T-helper 2 cell treated with Interferon-gamma antibody and Interleukin-4, amounts not matched to agents 5 μg/mL and 100 μg/mL, for 36 hours (primary cell): ENCODE measurements at places on chromosomes 16 and 17.

GRCh38 chr17:2511138-2511461 is 588 bp downstream of the METTL16 start:
- DNase-seq: no peak

DNA sequence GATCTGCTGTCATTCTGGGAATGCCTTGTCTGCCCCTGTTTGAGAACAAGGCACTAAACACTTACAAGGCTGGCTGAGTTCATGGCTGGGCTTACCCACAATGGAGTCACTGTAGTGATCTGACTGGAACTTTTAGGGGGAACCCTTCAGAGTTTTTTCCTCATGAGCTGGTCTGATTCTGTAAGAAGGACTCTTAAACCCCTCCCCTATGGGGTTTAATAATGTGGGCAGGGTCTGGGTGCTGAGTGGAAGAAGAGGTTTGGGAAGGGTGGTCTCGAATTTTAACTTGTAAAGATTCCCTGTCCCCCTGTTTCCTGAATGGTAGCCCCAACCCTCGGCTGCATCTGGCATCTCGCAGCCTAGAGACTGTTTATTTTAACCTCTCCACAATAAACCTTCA is 30.6 kb downstream of the OSBPL7 start:
- DNase-seq: no peak

DNA sequence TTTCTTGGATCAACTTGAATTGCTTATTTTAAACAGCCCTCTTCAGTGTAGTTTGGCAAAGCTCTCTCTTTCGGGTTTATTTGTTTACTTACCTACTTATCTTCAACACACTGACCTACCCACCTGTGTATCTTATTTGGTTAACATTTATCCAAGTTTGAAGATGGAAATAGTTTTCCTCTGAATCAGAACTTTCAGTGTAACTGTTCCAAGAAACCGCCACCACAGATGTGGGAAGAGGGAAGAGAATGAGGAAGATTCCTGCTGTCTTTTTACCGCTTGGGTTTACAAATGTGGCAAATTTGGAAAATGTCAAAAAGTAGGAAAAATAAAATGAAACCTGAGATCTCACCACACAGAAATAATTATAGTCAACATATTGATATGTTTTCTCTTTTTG is 115.8 kb downstream of the MSI2 start:
- no peak for DNase-seq

DNA sequence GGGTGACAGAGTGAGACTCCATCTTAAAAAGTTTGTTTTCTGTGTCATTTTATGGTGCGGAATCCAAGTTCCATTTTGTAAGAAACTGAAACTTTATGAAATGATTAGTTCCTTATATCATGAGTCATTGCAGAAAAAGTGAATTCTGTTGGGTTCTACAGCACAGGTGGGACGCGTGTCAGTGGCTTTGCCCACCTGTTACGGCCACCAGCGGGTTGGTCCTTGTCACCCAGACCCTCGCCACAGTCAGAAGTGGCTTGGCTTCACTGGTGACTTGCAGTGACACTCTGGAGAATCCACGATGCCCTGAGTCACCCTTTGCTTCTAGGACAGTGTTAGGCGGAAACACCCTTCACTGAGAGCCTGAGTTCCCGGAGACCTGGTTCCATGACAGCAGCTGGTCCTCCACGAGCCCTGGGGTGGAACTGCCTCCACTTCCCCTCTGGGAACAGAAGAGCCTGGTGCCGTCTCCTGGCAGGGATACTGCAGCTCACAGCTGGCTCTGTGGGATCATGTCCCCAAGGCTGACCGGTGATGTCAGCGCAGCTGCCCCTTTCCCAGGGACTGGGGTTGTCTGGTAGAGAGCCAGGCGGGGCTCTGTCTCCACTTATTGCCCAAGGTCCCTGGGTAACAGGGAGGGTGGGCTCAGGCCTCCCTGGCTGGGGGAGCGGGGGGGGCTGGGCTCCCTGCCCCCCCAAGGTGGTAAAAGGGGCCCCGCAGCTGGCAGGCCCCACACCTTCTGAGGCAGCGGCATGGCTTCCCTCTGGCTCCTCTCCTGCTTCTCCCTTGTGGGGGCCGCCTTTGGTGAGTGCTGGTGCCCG is at the start of gene CTRB1:
TSS of gene CTRB1 (plus strand) at position 733 of the 821 bp plus-strand sequence. CDS start at position 753, 20 bp downstream.
- no peak for DNase-seq

- DNase-seq: peak; percentile 36
Measured at GRCh38 chr16:24858219-24859041, 12.7 kb downstream of the SLC5A11 start.

GRCh38 chr16:12539185-12539929 is 264.3 kb downstream of the CPPED1 start:
- peak; percentile 73 for DNase-seq

GRCh38 chr16:72523087-72523486 is 351.1 kb upstream of the PMFBP1 start:
- no peak for DNase-seq

GRCh38 chr16:81429045-81429521 is 15.5 kb upstream of the CMIP start:
- DNase-seq: no peak

DNA sequence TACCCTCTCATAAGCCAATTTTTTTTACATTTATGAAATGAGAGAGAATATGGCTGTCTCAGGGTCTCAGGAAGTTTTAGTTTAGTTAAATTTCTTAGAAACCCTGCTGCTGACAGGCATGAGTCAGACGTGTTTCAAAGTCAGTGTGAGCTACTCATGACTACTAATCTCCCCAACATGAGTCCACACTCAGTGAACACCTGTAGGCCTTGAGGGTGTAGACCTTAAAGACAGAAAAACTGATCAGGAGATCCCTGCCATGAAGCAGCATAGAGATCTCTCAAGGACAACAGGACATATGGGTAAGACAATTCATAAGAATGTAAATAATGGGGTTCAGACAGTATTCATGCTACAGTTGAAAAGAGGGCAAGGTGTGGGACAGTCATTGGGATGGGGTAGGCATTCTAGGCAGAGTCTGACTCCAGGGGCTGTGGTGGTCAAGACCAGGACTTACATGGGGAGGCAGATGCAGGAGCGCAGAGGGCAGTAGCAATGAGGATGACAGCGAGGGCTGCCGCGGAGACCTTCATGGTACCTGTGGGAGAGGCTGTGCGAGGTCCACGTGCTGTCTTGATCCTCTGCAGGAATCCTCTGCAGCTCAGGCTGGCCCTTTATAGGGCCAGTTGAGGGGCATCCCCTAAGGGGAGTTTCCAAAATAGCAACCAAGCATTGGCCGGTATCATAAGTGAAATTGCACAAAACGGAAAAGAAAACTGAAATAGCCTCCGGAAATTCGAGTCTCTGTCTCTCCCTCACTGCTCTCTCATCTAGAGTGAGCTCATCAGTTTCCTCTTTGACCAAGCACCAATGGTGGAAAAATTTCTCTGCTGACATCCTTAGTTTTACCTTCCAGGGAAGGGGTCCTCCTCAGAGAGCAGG is at the start of gene CCL5:
TSS of gene CCL5 (minus strand) at position 588 of the 882 bp plus-strand sequence.
- DNase-seq: peak; percentile 73

DNA sequence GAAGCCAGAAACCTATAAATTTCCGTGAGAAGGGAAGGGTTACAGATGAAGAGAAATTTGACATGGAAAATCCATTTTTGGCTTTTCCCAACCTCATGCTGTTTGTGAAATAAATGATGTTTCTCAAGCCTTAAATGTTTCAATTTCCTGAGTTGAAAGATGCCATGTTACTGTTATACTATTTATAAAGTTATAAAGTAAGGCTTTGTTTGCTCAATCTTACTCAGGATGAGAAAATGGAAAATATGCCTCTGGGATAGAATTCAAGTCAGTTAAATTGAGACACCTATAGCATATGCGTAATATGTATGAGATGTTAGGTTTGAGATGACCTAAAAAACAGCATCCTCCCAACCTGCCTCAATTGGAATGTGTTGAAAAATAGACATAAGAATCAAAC is 19.9 kb upstream of the FAM20A start:
- no peak for DNase-seq
